SW 1271 (cell line): ENCODE measurements at places on chromosomes 16 and 17.

- DNase-seq: no peak
These were observed at the start of gene SEPTIN1 for GRCh38 chr16:30382111-30382881. TSS of gene SEPTIN1 (minus strand) at chr16:30382561. CDS start at chr16:30382542, 19 bp downstream.

DNA sequence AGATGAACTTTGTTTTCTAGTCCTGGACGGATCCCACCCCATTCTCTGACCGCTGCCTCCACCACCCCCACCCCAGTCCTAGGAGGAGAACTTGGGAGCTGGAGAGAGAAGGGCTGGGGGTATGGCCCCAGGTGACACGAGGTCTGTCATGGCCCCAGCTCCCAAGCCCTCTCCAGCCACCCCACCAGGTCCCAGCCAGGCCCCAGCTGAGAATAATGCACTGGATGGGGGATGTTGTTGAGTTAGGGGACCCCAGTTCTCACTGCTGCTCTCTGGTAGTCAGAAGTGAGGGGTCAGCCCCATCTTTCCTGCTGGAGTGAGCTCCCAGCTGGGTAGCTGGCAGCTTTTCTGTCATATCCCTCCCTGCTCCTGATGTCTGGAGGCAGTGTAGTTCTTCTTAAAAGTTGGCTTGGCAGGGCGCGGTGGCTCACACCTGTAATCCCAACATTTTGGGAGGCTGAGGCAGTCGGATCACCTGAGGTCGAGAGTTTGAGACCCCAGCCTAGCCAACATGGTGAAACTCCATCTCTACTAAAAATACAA lies 4.6 kb upstream of the COL1A1 start:
- no peak for DNase-seq

DNA sequence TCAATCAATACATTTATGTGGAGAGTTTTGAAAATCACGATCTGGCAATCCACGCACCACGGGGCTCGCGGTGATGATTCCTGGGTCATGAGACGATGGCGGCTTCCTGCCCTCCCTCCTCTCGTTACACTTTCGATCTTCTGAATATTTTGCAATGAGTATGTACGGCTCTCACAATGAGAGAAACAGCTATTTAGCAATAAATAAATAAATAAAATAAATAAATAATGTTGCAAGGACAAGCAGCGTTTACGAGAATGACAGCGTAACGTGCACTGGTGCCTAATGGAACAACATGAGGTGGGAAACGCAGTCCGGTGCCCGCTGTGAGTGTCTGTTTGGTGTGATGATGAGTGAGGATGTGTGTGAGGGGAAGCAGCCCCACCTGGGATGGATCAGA lies 46.7 kb upstream of the JPH3 start:
- DNase-seq: no peak

DNA sequence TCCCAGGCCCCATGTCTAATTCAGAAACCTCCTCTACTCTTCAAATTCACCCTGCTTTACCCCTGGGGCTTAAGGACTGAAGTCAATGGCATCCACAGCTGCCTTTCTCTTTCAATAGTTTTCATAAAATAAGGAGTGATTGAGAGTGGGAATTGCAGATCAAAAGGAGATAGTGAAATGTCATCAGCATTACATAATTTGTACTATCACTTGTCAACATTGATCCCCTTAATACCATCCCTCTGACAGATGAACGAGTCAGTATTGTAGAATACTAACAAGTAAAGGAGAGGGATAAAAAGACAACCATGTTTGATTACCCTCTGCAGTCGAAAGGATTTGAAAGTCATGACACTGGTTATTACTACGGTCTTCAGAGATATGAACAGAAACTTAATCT lies 212.4 kb downstream of the TMEM114 start:
- DNase-seq: no peak

GRCh38 chr17:19404264-19404663 lies 6.8 kb upstream of the RNF112 start:
- no peak for DNase-seq

DNA sequence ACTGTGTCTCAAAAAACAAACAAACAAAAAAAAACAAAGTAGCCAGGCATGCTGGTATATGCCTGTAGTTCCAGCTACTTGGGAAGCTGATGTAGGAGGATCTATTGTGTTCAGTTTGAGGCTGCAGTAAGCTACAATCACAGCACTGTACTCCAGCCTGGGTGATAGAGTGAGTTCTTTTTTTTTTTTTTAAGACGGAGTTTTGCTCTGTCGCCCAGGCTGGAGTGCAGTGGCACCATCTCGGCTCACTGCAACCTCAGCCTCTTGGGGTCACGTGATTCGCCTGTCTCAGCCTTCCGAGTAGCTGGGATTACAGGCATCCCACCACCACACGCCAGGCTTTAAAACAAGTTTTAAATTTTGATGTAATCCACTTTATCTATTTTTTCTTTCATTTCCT lies 80.2 kb upstream of the STAC2 start:
- no peak for DNase-seq

DNA sequence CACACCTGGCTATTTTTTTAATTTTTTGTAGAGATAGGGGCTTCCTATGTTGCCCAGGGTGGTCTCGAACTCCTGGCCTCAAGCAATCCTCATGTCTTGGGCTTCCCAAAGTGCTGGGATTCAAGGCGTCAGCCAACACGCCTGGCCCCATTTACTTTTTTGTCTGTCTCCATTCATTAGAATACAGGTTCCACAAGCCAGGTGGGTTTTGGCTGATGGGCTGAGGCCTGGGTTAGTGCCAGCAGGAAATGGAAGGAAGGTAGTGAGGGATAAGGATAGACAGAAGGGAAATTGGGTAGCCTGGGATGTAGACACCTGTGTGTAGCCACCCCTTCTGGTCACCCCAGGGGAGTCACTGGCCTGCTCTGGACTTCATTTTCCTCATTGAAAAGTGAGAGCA lies 4.4 kb upstream of the IL27 start:
- DNase-seq: no peak

GRCh38 chr17:61149862-61150362 lies 249.7 kb upstream of the TBX2 start:
- no peak for DNase-seq

DNA sequence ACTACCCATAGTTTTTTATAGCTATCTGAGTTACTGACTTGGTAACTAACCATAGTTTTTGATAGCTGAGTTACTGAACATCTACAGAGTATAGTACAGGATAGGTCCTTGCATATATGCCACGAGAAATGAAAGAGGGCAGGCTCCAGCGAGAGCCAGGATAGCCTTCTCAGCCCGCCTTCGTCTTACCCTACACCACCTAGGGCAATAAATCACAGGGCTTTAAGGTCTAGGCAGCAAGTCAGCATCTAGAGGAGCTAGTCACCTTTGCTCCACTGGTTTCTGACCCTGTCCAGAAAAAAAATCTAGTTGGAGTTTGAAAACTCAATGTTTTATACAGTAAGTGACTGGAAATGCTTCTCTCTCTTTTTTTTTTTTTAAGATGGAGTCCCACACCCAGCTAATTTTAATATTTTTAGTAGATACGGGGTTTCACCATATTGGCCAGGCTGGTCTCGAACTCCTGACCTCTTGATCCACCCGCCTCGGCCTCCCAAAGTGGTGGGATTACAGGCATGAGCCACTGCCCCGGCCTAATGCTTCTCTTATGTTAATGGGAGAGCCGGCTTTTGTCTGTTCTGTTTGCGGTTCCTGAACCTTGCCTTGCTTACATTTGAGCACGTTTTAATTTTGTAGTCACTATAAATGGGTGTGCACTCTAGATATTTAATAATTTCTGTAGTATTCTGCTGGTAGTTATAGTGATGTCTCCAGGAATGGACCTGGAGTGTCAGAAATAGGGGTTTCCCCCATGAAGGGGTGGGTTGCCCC lies 2.8 kb downstream of the BFAR start:
- DNase-seq: no peak

GRCh38 chr16:57761957-57762356 lies 26.4 kb downstream of the KATNB1 start:
- DNase-seq: no peak

- no peak for DNase-seq
These were observed 60.5 kb downstream of the SLC5A11 start for GRCh38 chr16:24906199-24906808.

DNA sequence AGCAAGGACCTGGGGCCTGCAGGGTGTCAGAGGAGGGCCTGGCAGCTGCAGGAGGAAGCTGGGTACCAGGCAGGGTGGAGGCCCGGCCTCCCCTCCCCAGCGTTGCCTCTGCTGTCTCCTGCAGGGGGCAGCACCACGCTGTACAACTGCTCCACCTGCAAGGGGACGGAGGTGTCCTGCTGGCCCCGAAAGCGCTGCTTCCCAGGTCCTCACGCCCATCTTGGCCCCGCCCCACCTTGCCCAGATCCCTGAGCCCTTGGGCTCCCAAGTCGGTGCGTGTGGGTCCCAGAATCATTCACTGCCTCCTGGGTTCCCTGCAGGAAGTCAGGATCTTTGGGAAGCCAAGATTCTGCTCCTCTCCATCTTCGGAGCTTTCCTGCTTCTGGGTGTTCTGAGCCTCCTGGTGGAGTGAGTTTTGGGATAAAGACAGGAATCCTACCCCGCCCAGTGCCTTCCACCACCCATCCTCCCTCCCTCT lies 1.2 kb downstream of the TMEM95 start:
- DNase-seq: no peak

DNA sequence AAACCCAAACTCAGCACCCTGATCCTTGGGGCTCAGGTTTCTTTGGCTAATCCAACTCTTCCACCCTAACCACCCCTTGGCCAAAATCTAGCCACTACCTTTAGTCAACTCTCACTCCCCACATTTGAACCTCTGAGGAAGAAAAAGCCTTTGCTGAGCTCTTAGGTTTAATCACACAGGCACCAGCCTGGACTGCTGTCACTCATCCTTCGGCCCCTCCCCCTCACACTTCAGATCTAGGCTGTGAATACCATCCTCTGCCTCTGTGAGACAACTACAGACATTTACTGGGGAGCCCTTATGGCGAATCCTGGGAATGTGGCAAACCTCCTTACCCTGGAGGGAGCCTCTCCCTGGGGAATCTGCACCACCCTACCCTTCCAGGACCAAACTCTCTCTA lies 5.3 kb upstream of the RNASEK start:
- no peak for DNase-seq

- no peak for DNase-seq
These were observed 1.0 kb downstream of the ANTKMT start for GRCh38 chr16:721765-722540.

DNA sequence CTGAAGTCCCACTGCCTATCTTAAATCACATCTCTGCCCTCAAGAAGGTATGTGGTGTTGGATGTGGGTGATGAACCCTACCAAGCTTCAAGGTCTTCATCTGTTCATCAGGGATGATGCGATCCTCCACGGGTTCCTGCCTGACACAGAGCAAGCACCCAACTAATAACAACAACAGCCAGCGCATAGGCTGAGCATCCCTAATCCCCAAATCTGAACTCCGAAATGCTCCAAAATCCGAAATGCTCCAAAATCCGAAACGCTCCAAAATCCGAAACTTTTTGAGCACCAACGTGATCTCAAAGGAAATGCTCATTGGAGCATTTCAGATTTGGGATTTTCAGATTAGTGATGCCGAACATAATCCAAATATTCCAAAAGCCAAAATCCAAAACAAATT lies 238.9 kb upstream of the SDK2 start:
- no peak for DNase-seq

DNA sequence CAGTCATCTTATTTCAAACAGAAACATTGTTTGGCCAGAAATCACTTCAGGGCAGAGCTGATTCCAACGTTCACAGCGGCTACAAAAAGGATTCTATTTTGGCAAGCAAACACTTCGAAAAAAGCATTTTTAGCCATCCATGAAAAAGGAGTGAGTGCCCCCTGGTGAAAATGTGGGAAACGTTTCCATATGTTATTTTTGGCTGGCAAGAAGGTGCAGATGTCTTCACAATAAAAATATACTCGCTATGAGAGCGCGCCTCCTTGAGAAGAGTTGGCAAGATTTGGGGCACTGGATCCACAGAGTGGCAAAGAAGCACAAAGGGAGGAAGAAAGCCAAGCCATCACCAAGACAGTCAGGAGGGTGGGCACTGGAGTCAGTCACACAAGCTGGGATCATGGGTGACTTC lies 191.1 kb downstream of the CHD9NB start:
- no peak for DNase-seq

DNA sequence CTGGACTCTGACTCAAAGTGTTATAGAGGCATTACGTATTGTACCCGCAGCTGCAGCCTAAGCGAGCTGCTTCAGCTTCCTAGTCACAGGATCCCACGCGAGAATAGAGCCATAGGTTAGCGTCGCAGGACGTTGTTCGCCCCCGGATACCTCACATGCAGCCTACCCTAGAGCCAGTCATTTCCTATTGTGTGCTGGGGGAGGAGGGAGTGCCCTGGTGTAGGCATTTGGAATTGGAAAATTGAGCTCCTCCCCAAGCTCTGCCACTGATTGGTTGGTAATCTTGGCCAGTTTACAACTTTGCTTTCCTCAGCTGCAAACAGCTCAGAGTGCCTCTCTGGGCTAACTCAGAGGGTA lies 530 bp downstream of the NAA60 start:
- DNase-seq: peak; percentile 7

DNA sequence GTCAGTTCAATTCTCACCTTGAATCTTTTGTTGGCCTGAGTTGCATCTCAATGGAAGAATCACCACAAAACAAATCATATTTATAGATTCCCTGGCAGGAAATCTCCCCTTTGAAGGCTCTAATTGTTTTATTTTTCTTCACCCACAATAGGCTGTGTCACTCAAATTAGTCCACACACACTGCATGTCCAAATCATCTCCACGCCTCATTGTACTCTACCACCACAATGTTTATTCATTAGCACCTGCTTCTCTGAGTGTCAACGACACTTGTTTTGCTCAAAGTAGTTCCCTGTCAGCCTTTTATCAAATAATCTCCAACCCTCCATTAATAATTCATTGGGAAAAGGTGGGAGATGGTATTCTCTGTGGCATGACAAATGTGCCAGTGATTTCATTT lies 164.3 kb downstream of the ABCC12 start:
- no peak for DNase-seq

DNA sequence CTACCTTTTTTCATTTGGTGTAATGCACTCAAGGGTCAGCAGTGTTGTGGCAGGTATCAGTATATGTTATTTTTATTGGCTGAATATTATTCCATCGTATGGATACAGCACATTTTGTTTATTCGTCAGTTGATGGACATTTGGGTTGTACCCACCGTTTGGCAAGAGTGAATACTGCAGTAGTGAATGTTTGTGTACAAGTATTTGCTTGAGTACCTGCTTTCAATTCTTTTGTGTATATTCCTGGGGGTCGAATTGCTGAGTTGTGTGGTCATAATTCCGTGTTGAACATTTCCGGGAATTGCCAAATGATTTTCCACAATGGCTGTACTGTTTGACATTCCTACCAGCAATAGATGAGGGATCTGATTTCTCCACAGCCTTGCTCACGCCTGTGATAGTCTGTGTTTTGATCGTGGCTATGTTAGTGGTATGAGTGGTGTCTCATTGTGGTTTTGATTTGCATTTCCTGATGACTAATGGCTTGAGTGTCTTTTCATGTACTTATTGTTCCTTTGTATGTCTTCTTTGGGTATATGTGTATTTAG lies 108.4 kb downstream of the OR1D5 start:
- DNase-seq: peak; percentile 94

DNA sequence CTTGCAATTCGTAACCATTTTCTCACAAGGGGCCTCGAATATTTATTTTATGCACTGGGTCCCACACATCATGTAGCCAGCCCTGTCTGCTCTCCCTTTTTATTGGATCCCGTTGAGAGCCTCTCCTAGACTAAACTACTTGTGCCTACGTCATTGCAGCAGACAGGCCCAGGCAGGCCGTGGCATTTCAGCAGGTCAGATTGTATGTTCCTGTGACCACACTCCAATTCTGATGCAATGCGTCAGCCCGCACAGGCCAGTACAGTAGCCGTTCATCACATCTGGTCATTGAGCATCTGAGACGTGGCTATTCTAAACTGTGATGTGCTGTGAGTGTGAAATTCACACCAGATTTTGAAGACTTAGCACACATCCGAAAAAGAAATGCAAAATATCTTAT lies 42.2 kb downstream of the ABAT start:
- no peak for DNase-seq

GRCh38 chr16:57700781-57701551 lies 6.4 kb downstream of the DRC7 start:
- DNase-seq: no peak
